ENCODE measurements at places on chromosomes 5 and 9.

- DNase-seq = no peak
Observed at GRCh38 chr5:119402555-119402954, 46.7 kb downstream of the TNFAIP8 start.

GRCh38 chr9:72618811-72619210, 97.4 kb downstream of the TMC1 start:
- DNase-seq = no peak

- DNase-seq = no peak
Observed at GRCh38 chr5:171599411-171599810, 180.0 kb downstream of the FGF18 start.

GRCh38 chr9:94612071-94612470, 18.4 kb upstream of the FBP2 start:
- no peak for DNase-seq

DNA sequence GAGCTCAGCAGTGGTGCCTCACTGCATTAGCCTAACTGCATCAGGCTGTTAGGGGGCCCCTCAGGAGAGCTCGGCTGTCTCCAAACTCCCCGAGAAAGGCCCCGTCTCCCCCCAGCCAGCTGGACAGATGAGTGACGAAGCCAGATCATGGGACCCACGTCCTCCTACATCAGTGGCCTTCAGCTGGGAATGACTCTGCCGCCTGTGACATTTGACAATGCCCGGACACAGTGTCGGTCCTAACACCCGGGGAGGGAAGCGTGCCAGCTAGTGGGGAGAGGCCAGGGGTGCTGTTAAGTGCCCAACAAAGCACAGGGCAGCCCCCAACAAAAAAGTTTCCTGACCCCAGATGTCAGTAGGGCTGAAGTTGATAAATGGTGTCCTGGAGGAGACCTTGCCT, 375.2 kb upstream of the IRX2 start:
- no peak for DNase-seq

DNA sequence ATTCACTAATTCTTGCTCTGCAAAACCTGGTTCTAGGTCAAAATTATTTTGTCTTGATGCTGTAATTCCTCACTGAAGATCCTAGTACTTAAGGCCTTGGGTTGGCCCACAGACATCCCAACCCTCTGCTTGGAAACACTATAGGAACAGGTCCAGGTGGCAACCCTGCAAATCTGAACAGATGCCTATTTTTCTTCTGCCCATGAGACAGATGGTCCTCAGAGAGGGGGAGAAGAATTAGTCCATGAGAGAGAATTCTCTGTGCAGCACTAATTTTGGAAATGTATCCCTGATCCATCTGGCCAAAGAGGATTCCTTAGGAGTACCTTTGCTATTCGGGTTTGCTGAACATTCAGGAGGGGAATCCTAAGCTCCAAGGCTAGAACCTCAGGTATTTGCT, 156.3 kb downstream of the ELAVL2 start:
- no peak for DNase-seq

Measured in stimulated activated CD8-positive, alpha-beta memory T cell treated with anti-CD3 and anti-CD28 coated beads, Interleukin-2, amount 100 ng/mL, for 48 hours (primary cell).